Heart right ventricle (tissue), 16 donors: ENCODE measurements at places on chromosomes 6 and 20.

- no peak for DNase-seq
Observed at GRCh38 chr6:116783852-116784251, 18.3 kb upstream of the FAM162B start.

GRCh38 chr6:116016846-116017545 is 43.7 kb downstream of the FRK start:
- no peak for DNase-seq

DNA sequence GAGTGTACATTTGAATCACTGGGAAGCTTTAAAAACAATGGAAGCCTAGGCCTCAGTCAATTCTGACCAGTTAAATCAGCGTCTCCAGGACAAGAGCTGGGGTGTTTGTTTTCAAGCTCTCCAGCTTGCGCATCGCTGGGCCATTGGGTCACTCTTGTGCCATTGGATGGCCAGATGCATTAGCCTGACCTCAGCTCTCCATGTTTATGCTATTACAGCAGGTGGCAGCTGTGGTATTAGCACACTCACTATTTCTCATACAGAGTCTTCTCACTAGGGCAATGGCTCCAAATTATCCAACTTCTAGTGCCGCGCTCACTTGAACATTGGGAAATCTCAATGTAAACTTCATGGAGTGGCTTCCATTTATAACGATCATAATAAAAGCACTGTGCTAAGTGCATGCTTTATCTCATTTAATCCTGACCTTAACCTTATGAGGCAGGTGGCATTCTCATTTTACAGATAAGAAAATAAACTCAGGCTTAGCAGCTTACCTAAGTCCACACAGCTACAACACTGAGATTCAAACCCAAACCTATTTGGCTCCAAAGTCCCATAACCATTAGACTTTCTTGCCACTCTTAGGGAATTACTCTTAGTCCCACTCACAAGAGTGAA is 108.8 kb downstream of the PPP1R14C start:
- DNase-seq = no peak

- peak; percentile 75 for DNase-seq
Observed at GRCh38 chr6:7974938-7975763, 64.6 kb upstream of the TXNDC5 start.

- no peak for DNase-seq
Observed at GRCh38 chr6:6712449-6713403, 124.2 kb downstream of the LY86 start.

DNA sequence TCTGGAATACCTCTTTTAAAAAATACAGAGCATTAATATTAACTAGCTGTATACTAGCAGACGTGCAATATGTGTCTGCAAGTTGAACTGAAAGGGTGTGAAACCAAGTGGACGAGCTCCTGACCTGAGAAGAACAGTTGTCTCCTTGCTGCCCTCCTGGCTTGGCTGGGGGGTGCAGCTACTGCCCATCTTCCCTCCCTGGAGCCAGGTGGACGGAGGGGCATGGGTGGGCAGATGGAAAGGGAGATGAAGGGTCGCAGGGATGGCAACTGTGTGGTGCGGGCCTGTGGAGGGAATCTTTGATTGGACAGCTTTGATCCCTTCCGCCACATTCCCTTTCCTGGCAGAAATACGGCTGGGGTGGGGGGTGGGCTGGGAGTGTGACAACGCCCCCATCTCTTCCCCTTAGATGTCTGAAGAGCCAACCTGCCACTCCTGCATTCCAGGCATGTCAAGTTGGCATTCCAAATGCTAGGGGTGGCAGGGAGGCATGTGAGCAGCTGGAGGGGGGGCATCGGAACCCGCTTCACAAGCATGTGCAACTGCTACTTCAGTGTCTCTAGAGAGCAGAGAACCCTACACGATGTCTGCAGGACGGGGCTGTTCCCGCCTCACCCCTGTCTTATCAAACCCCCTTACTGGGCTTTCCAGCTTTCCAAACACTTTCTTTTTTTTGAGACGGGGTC is 37.3 kb downstream of the SRSF3 start:
- DNase-seq = no peak

- DNase-seq = no peak
Observed at GRCh38 chr6:103578115-103578514, 1281.6 kb downstream of the HACE1 start.

- DNase-seq = no peak
Observed at GRCh38 chr6:17336425-17336824, 55.3 kb downstream of the RBM24 start.

DNA sequence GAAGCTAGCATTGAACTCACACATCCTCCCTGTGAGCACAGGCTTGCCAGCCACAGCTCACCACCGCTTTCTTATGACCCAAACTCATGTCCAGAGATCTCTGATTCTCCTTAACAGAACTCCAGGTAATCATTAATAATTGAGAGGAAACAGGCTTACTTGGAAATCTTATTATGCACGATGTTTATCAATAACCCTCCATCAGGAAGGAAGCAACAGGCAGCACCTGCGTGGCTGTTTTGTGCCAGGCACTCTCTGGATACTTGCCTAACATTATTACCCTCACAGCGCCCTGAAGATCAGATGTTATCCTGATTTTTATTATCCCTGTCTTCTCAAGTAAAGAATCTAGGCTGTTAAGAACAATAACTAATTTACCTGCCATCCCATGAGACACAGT is 306.6 kb downstream of the PRKN start:
- DNase-seq = no peak

- DNase-seq = no peak
Observed at GRCh38 chr6:33721508-33721907, 10.0 kb upstream of the UQCC2 start.

DNA sequence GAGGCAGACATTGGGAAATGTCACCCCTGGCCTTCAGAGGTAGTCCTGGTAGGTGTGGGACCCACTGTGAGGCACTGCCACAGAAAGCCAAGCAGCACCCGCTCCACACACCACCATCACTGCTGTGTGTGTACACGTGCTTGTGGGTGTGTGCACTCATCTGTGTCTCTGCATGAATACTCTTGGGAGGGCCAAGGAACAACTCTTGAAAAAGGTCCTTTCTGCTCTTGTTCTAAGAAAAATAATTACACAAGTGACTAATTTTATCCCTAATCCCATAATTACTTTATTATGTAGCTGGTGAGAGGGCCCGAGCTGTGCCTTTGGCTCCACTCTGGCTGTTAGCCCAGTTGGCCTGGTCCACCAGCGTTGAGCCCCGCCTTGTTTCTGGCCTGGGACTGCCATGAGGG is 21.7 kb upstream of the EPB41L1 start:
- DNase-seq = no peak

DNA sequence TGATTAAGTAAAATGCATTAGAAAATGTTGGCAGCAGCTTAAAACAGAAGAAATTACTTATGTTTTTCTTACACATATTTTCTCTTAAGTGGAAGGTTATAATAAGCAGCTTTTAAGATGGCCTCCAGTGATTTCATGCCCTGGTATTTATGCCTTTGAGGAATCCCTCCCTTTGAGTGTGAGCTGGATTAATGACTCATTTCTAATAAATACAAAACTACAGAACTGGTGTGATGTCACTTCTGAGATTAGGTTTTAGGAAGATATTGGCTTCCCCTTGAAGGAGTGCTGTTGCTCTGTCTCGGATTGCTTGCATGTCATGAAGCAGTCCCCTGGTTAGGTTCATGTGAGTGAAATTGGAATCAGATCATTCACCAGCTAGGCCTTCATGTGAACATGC is 143.2 kb upstream of the EPHA7 start:
- no peak for DNase-seq

GRCh38 chr6:170034294-170034693 is 256.6 kb downstream of the DLL1 start:
- DNase-seq = no peak

GRCh38 chr20:50029697-50030461 is 47.1 kb downstream of the SNAI1 start:
- DNase-seq = peak; percentile 60

GRCh38 chr6:64553249-64553786 is 917.7 kb downstream of the PHF3 start:
- no peak for DNase-seq

GRCh38 chr20:6704132-6704861 is 63.2 kb upstream of the BMP2 start:
- DNase-seq = no peak

- no peak for DNase-seq
Observed at GRCh38 chr6:155171747-155172449, 91.9 kb upstream of the CLDN20 start.

DNA sequence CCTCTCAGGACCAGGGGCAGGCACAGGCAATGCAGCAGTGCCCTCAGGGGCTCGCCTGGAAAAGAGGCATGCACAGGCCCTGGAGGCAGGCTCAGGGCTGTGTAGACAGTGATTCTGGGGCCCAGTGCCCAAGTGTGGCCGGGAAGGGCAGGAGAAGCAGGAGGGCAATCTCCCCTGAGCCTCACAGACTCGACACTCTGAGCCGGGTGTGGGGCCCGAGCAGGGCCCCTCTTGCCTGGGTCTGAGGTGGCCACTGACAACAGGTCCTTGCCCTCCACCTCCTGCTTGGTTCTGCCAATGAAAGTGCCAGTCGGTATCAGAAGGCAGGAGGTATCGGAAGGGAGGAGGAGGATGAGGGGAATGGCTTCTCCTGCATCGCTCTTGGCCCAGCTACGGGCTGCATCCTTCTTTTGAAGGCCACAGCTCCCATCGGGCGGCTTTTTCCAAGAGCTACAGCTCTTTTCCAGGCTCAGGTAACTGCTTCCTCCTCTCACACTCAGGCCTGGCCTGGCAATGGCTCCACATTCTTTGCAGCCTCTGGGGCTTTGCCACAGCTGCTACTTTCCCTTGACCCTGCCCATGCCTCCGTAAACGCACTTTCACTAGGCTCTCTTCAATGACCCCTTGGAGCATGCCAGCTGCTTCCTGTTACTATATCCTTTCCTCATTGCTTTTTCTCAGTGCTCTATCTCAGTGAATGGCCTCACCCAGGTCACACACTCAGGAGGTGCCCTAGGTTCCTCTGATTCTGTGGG is 24.5 kb downstream of the GABRR2 start:
- DNase-seq = no peak

DNA sequence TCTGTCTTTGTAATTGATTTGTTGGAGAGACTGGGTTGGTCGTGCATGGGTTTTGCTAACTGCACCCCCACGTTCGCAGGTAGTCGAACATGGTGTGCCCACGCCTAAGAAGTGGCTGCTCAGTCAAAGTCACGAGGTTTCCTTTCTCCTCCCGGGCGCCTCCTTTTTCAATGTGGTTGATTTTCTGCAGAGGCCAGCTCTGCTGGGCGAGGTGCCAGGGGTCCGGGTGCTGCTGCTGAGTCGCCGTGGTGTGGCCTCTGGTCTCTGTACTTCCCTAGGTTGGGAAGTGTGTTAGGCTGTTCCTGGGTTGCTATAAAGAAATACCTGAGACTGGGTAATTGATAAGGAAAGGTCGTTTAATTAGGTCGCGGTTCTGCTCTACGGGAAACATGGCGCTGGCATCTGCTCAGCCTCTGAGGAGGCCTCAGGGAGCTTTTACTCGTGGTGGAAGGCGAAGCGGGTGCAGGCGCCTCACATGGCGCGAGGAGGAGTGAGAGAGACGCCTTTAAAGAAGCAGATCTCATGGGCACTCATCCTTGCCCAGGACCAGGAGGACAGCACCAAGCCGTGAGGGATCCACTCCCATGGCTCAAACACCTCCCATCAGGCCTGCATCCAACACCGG is 14.1 kb downstream of the OSBPL2 start:
- DNase-seq = no peak

GRCh38 chr20:17622851-17623508 is 53.1 kb downstream of the DSTN start:
- no peak for DNase-seq

- DNase-seq = peak; percentile 69
Observed at GRCh38 chr20:31713312-31714273, 9.1 kb downstream of the BCL2L1 start.

DNA sequence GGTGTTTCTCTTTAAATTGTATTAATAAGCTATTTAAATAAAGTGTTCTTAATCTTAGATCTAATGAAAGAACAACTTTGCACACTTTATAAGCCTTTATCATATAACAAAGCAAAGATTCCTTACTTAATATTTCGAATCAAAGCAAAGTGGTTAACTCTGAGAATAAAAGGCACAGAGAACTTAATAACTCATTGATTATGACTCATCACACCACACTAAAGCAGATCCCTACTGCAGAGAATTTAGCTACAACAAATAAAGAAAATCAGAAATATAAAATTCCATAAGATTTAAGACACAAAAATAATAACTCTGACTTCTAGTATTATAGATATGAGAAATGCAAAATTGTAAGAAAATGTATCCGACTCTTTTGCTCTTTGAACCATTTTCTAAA is 135.6 kb upstream of the RUNX2 start:
- DNase-seq = no peak

DNA sequence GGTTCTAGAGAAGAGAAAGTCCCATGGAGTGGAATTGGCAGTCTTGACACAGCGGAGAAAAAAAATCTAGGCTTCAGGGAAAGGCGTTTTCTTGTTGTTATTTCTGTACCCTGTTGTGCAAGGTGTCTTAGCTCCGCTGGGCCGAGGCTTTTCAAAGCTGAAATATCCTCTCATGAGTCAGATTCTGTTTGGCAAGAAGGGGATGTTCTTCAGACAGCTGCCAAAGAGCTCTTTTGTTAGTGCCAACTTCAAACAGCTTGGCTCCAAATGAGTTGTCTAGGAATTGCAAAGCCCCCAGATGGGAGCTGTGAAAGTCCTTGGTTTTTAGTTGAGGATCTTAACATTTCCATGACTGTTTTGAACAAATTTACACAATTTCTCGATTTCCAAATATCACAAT is 45.6 kb downstream of the LRRN4 start:
- peak; percentile 22 for DNase-seq

DNA sequence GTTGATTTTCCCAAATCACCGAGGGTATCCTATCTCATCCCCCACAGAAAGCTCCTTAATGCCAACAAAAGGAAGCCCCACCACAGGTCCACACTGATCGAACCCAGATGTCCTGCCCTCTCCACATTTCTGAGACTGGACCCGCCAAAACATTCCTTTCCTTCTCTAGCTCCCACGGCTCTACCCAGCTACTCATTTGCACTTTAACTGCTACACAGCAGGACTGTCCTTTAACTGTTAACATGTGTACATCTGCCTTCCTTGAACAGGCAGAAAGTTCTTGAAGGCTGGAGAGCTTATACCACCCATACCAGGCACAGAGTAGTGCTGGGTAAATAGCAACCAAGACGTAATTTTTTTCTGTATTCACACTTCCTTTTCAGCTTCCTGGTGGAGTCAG is 68.6 kb downstream of the TRMT6 start:
- no peak for DNase-seq

- no peak for DNase-seq
Observed at GRCh38 chr20:48754292-48754691, 73.5 kb downstream of the PREX1 start.
